Panc1 (cell line): ENCODE measurements at places on chromosomes 7 and 10. TPM values are rescaled to one million over a fixed set of nuclear protein-coding genes. Genes with fewer than 3 reads are reported as not detected.

The GIMAP5 gene
- 0.51 TPM for total RNA-seq

The SYPL1 gene
- total RNA-seq: 98.3 TPM

The PRLHR gene
- not detected for total RNA-seq

The PROSER2 gene
- total RNA-seq: 4.1 TPM

The OPN1SW gene
- not detected for total RNA-seq

The IFIT1B gene
- not detected for total RNA-seq

The C10orf62 gene
- not detected for total RNA-seq

The RSPH10B2 gene
- total RNA-seq: 0.15 TPM

The NEURL1 gene
- 0.10 TPM for total RNA-seq

The PDGFA gene
- 18.5 TPM for total RNA-seq

The LSM8 gene
- total RNA-seq: 27.9 TPM

- no peaks in the 10 kb centered on the region for H3K36me3 ChIP-seq
- DNase-seq: no peak
- no peak overlapping the region for H3K27ac ChIP-seq
- no peak overlapping the region for H3K4me3 ChIP-seq
Measured at GRCh38 chr10:88178758-88179157, 315.3 kb downstream of the PTEN start.

DNA sequence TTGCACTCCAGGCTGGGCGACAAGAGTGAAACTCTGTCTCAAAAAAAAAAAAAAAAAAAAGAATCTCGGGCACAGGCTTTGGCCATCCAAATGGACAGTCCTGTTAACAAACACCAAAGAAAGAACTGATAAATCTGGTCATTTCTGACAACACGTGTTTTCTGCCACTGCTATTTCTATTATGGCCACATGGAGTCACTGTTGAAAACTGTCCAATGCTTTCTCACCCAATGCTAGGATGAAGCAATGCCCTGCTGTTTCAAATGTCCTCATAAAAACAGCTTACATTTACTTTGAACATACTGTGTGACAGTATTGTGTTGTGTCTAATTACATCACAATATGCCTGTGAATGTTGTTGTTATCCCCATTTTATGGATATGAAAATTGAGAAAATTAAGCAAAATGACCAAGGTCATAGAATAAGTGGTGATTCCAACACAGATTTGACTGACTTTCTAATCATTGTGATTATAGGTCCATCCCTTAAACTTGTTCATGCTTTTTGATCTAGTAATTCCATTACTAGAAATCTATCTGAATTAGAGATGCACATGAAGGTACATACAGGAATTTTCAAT, 19.9 kb upstream of the MAP3K8 start:
- H3K4me1 ChIP-seq: no peaks in the 10 kb centered on the region
- no peak overlapping the region for H3K27ac ChIP-seq
- H3K27me3 ChIP-seq: no peaks in the 10 kb centered on the region
- H3K36me3 ChIP-seq: no peaks in the 10 kb centered on the region

DNA sequence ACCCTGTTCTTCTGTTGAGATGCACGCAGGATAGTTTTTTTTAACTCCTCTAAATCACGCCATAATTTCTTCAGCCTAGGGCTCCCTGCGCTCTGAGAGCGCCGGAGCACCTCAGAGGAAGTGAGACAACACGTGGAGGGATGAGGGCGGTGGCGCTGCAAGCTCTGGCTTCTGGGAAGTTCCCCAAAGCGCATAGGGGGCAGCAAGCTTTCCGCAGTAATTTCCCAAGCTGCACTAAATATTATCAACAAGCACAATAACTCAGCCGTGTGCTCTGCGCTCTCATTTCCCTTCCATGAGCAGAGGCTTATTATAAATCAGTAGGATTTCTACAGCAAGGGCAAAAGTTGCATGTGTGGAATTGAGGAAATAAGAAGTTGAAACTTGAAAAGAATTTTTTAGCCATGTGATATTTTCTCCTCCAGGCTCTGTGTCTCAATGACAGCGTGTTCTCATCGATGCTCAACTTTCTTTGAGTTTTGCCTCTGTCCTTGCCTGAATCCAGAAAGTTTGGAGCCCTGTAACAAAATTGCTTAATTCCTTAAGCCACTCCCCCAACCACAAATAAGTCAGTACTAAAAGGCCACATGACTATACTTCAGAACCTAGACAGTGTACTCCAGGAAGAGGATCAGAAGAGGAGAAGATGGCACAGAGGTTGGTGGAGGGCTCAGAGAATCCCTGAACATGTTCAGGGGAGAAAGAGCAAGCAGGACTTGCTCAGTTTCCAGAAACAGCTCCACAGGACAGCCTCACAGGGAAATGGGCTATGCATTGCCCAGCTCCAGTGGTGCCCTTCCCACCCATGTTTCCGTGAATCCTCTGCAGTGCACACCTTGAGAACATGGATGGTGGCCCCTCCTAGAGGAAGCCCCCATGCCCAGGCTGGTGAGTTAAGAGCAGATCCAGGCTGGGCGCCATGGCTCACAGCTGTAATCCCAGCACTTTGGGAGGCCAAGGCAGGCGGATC, 221.5 kb upstream of the GHITM start:
- no peaks in the 10 kb centered on the region for H3K27me3 ChIP-seq
- no peaks in the 10 kb centered on the region for H3K36me3 ChIP-seq
- DNase-seq: no peak
- H3K27ac ChIP-seq: no peak overlapping the region

- H3K36me3 ChIP-seq: no peaks in the 10 kb centered on the region
- H3K4me3 ChIP-seq: peak overlapping the region; percentile 23; the same call in 1 of the 2 replicates
- DNase-seq: no peak
- H3K4me1 ChIP-seq: no peaks in the 10 kb centered on the region
Measured at GRCh38 chr10:15442056-15442455, 71.0 kb upstream of the FAM171A1 start.

DNA sequence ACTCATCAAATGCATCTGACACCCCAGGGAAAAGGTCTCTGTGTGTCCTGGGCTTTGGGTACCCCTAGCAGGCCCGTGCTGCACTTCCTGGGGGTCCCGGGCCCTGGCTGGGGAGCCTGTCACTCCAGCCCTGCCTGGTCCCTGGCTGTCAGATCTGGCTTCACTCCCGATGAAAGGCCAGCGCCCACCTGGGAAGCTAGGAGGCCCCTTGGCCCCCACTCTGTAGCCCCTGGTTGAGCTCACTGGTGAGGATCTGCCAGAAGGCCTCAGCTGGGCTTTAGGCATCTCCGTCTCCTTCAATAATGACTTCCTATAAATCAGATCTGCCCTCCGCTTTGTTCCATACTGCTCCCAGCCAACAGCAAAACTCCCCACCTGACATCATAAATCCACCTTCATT, 64.0 kb downstream of the GOLGA7B start:
- DNase-seq: no peak
- H3K36me3 ChIP-seq: no peaks in the 10 kb centered on the region
- no peak overlapping the region for H3K4me3 ChIP-seq
- peaks cover 12% of the 10 kb centered on the region; the same call in 1 of the 2 replicates for H3K27me3 ChIP-seq
- H3K27ac ChIP-seq: no peak overlapping the region
- H3K4me1 ChIP-seq: peaks cover 3% of the 10 kb centered on the region; the same call in 1 of the 2 replicates

- no peaks in the 10 kb centered on the region for H3K27me3 ChIP-seq
- H3K4me3 ChIP-seq: no peak overlapping the region
- H3K4me1 ChIP-seq: no peaks in the 10 kb centered on the region
- H3K36me3 ChIP-seq: no peaks in the 10 kb centered on the region; the same call in 1 of the 2 replicates
- no peak for DNase-seq
Measured at GRCh38 chr7:131306777-131307176, 20.9 kb upstream of the MKLN1 start.

DNA sequence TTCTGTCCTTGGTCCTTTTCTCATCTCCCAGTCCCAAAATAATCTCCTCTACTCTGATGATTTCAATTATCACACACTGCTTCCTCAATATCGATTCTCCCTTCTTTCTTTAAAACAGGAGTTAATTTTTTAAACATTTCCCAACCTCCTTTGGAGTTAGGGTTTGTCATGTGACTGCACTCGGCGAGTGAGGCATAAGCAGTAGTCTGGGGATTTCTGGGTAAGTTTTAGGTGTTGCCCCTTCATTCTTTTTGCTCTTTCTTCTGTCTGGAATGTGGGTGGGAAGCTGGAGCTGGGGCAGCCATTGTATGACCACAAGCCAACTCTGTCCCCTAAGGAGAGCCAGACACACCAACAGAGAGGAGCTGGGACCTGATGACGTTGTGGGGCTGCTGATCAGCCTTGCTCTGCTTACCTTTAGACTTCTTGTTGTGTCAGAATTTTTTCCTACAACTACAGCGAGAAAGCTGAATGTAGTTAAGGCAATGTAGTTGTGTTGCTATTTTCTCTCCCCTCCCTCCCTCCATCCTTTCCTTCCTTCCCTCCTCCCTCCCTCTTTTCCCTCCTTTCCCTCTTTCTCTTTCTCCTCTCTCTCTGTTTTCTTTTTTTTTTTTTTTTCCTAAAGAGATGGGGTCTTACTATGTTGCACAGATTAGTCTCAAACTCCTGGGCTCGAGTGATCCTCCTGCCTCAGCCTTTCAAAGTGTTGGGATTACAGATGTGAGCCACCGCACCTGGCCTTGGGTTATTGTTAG, 6.5 kb upstream of the TSPAN14 start:
- no peaks in the 10 kb centered on the region for H3K27me3 ChIP-seq
- H3K36me3 ChIP-seq: no peaks in the 10 kb centered on the region
- no peak overlapping the region for H3K27ac ChIP-seq

DNA sequence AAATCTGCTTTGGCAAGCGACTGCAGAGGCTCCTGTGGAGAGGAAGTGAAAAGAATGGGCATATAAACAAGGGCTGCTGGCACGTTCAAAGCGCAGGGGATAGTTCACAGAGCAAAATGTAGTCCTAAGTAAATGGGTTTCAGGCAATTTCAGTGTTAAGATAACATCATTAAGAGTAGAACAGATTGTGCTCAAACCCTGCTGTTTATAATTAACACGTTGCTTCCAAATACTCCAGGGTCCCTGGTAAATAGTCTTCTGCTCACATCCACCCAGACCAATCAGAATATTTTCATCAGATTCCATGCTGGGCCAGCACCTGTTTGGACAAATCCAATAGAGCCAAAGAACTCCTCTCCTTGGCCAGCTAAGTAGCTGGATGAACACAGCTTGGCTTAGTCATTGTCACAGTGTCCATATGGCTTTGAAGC, 81.4 kb downstream of the ORC5 start:
- H3K27me3 ChIP-seq: no peaks in the 10 kb centered on the region
- H3K27ac ChIP-seq: no peak overlapping the region
- no peak for DNase-seq
- no peaks in the 10 kb centered on the region for H3K4me1 ChIP-seq
- H3K4me3 ChIP-seq: no peak overlapping the region

GRCh38 chr10:94493463-94493862, 52.1 kb upstream of the HELLS start:
- H3K27ac ChIP-seq: no peak overlapping the region
- DNase-seq: no peak
- no peak overlapping the region for H3K4me3 ChIP-seq
- H3K4me1 ChIP-seq: peaks cover 3% of the 10 kb centered on the region; the same call in 1 of the 2 replicates
- H3K27me3 ChIP-seq: no peaks in the 10 kb centered on the region
- H3K36me3 ChIP-seq: no peaks in the 10 kb centered on the region

GRCh38 chr7:79175374-79175773, 278.1 kb downstream of the MAGI2 start:
- no peak overlapping the region for H3K27ac ChIP-seq
- no peak overlapping the region for H3K4me3 ChIP-seq
- no peaks in the 10 kb centered on the region for H3K36me3 ChIP-seq
- no peaks in the 10 kb centered on the region for H3K27me3 ChIP-seq

GRCh38 chr7:79292834-79293233, 160.6 kb downstream of the MAGI2 start:
- H3K4me1 ChIP-seq: peaks cover 25% of the 10 kb centered on the region
- H3K27me3 ChIP-seq: no peaks in the 10 kb centered on the region
- H3K27ac ChIP-seq: peak overlapping the region; percentile 96
- no peak overlapping the region for H3K4me3 ChIP-seq
- H3K36me3 ChIP-seq: no peaks in the 10 kb centered on the region

GRCh38 chr10:88314362-88314761, 268.8 kb downstream of the RNLS start:
- H3K4me1 ChIP-seq: no peaks in the 10 kb centered on the region
- H3K27ac ChIP-seq: no peak overlapping the region
- no peak overlapping the region for H3K4me3 ChIP-seq

GRCh38 chr10:16689227-16689626, 128.0 kb downstream of the RSU1 start:
- H3K27me3 ChIP-seq: no peaks in the 10 kb centered on the region
- H3K27ac ChIP-seq: no peak overlapping the region
- H3K36me3 ChIP-seq: no peaks in the 10 kb centered on the region
- H3K4me1 ChIP-seq: no peaks in the 10 kb centered on the region; the same call in 1 of the 2 replicates
- H3K4me3 ChIP-seq: no peak overlapping the region
- DNase-seq: no peak

GRCh38 chr10:123175389-123176387, 21.5 kb downstream of the BUB3 start:
- no peaks in the 10 kb centered on the region; the same call in 1 of the 2 replicates for H3K36me3 ChIP-seq
- DNase-seq: no peak
- no peak overlapping the region for H3K27ac ChIP-seq
- no peaks in the 10 kb centered on the region for H3K27me3 ChIP-seq
- no peak overlapping the region for H3K4me3 ChIP-seq

GRCh38 chr7:154304740-154305700, 252.8 kb downstream of the DPP6 start:
- no peak overlapping the region for H3K27ac ChIP-seq
- H3K27me3 ChIP-seq: peaks cover 2% of the 10 kb centered on the region
- no peaks in the 10 kb centered on the region for H3K36me3 ChIP-seq
- DNase-seq: no peak

DNA sequence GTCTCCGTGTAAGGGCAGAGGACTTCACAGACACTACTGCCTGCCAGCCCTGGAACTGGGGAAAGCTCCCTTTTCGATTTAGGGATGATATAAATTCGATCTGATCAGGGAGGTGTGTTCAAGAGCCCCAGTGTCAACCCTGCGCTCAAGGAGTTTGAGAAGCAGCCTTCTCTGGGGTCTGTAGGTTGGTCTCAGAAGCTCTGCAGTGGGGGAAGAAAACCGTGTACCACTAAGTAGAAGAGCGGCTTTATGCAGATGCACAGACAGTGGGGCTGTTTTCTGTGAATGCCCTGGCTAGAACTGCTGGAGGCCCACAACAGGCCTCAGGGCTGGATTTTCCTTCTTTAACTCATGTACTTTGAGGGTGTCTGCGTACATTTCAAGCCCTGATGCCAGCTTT, 6.3 kb upstream of the TBX20 start:
- no peak for DNase-seq
- no peak overlapping the region for H3K4me3 ChIP-seq
- H3K27ac ChIP-seq: no peak overlapping the region
- no peaks in the 10 kb centered on the region; the same call in 1 of the 2 replicates for H3K36me3 ChIP-seq

DNA sequence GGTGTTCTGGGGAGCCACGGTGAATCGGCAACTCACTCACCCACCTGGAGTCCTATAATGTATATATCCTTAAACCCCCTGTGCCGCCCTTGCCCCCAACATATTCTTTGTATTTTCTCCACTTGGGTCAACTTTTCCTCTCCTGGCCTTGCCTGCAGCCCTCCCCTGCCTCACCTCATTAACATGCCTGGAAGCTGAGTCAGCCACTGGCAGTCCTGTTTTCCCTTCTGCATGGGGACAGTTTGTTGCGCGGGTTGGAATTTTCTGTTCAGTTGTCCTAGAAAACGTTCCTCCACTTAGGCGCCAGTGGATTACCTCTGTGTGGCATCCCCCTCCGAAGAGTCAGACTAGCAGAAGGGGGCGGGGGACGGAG, 97.4 kb downstream of the C10orf105 start:
- H3K36me3 ChIP-seq: no peaks in the 10 kb centered on the region
- peaks cover 23% of the 10 kb centered on the region for H3K4me1 ChIP-seq
- no peak overlapping the region for H3K4me3 ChIP-seq
- no peak overlapping the region; the same call in 1 of the 2 replicates for H3K27ac ChIP-seq
- no peaks in the 10 kb centered on the region for H3K27me3 ChIP-seq
